ENCODE measurements at places on chromosomes 11 and 22.

DNA sequence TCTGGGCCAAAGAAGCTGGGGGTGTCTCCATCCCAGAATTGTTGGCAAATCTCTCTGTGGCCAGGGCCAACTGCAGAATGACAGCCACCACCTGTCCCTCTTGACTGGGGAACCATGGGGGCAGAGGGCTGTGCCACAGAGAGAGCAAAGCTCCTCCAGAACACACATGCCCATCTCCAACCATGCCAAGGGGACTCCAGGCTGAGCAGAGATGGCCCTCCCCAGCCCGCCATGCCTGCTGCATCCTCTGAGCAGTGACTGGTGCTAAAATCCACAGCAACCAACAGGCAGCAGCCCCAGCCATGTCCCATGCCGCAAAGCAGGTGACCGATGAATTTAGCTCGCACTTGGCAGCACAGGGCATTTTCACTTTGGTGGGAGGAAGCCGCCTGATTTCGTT is 45.0 kb downstream of the LARGE1 start:
- DNase-seq, result no peak

DNA sequence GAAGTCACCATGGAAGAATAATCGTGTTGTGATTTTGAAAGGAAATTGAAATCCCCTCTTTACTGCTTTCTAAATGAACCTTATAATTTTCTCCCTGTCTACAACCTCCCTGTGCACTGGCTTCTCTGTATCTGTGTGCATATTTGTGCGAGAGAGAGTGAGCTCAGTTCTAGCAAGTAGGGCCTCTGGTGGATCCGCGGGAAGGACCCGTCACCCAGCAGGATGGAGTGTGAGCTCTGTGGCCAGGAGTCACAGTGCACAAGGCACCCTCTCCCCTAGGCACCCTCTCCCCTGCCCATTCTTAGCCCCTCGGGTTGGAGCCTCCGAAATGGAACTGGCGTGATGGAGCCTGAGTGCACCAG is 109.0 kb downstream of the TRIM29 start:
- no peak for DNase-seq

DNA sequence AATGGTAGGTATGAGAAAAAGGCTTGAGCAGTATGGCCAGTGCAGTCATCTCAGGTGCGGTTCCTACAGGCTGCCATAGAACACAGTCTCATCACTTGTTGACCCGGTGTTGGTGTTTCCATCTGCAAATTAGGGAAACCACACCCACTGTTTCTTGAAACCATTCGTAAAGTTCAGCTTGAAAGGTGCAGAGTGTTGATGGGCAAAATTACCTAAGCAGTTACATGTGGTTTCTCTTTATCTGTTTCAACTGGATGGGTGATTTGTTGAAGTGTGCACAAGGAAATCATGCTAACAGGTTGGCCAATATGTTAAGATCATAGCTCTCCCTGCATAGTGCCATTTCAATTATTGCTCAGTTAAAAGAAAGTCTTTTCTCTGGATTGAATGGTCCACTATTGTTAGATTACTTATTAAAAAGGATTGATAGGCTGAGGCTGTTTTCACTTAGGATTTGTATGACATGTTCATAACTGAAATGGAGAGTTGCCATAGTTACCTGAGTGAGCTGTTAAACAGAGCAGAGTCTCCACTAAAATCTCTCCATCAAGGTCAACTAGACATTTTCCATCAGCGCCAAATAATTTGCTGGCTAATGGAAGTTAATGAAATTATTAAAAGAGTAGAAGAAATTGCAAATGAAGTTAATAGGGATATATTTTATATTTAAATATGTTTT is 203.1 kb upstream of the MTMR2 start:
- DNase-seq, result no peak

- no peak for DNase-seq
Measured at GRCh38 chr11:46259971-46260560, 17.4 kb upstream of the CREB3L1 start.

GRCh38 chr11:62702246-62702645 is 5.0 kb downstream of the BSCL2 start:
- no peak for DNase-seq

DNA sequence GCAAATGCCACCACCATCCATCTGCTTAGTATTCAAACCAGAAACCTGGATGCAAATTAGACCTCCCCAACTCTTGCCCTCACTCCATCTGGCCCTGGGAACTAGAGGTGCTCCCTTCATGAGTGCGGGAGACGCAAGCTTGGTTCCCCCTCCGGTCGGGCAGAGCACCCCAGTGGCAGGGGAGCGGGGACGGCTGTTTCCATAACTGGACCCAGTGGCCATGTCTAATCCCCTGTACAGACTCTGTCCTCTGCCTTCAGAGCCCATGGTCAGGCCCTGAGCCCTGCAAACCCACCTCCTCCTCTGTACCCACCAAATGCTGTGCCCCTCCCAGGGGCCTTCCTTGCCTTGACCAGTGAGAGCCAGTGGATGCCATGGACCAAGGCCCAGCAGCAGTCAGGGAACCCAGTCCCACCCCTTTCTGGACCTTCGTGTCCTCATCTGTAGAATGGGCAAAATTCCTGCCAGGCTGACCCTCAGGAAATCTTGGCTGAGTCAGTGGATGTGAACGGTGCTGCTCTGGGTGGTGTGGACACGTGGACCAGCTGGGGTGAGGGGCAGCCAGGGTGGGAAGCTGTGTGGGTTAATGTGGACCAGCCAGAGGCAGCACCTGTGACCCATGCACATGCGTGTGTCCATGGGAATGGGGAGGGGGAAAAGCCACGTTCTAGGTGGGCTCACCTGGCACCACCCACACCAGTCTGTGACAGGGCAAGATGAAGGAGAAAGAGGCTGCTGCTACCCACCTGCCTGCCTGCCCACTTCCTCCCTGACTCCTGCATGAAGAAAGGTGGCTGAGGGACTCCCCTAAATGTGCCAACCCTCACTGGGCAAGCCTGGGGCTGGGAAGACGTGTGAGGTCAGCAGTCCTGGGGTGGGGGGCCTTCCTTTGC is 72.8 kb downstream of the LRRC32 start:
- DNase-seq, result no peak

- no peak for DNase-seq
Measured at GRCh38 chr11:30150425-30150824, 80.4 kb upstream of the FSHB start.

GRCh38 chr11:7320306-7320705 is 68.6 kb downstream of the SYT9 start:
- no peak for DNase-seq

- no peak for DNase-seq
Measured at GRCh38 chr11:83736684-83737083, 450.5 kb upstream of the CCDC90B start.

DNA sequence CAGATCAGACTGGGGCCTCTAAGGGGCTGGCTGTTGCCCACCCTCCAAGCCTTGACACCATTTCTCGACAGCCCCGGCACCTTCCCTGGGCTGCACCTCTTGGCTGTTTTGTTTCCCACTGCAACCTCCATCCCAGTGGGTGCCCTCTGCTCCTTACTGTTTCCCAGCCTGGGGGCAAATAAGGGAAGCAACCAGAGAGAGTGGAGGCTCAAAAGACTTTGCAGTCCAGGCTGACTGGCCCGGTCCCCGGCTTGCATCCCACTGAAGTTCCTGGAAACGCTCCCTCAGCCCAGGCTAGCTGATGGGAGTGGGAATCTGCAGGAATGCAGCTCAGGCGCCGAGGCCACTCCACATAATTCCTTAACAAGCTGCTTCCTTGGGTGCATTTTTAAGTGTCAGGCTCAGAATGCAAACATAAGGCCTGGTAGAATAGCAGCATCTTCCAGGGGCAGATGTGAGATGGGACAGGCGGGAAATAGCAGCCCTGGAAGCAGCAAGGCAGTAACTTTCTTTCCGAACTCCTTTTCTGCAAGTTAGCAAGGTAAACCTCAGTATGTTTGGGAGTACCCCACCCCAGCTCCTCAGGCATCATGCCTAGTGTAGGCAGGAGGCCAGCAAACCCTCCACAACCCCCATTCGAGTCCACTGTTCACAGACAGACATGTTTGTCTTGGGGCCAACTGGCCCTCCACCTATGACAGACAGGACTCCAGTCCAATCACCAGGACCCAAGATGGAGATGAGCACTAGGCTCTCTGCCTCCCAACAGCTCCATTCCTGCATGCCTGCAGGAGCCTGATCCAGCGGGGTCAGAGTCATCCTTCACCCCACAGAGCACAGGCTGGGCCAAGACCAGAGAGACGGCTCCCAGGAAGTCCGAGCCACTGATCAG is 39.3 kb downstream of the RPL27A start:
- no peak for DNase-seq

- no peak for DNase-seq
Measured at GRCh38 chr11:115896084-115896483, 391.9 kb upstream of the CADM1 start.

DNA sequence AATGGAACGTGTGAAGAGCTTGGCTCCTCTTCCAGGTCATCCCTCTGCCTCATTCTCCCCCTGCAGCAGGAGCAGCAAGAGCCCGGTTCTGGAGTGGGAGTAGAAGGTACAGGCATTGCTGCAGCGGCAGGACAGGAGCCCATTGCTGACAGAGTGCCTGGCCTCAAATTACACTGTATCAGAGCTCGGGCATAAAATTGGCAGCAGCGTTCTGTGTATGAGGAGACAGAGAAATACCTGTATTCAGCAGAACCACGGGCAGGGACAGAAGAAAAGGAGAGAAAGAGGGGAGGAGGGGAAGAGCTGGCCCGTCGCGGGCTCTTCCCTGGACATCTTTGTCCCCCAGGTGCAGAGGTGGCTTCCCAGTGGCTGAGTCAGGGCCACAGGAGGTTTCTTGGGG is 2.6 kb upstream of the NCF4 start:
- no peak for DNase-seq

DNA sequence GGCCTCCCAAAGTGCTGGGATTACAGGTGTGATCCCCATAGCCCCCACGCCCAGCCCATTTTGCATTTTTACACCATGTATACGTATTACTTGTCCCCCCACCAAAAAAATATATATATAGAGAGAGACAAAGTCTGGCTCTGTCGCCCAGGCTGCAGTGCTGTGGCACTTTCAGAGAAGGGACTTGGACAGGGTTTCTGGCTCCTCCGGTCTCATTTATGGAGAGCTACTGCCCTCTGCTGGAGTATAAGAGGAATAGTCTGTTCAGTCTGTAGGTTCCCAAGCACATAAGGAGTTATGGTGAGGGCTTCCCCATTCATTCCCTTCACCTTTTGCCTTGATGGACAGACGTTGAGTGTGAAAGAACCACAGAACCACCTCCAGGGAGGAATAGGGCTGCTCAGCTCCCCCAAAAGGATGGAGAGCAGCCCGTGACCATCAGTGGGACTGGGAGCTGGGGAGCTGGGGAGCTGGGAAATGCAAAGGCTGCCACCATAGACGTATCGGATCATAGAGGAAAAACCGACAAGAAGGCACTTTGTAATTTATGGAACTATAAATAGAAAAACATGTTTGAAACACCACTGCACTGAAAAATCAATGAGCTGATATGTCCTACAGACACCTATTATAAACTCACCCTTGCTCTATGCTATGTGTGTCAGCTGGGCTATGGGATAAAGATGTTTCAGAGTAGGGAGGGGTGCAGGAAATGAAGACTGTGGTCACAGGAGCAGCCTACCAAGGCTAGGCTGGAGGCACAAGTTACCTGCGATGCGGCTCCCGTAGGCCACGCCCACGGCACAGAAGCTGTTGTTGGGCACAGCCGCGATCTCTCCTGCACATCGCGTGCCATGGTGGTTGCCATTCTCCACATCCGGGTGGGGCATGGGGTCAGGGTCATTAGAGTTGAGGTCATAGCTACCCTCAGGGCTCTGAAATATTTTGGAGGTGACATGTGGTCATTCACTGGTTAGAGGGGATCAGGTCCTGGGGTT is 5.2 kb downstream of the PCSK7 start:
- no peak for DNase-seq

DNA sequence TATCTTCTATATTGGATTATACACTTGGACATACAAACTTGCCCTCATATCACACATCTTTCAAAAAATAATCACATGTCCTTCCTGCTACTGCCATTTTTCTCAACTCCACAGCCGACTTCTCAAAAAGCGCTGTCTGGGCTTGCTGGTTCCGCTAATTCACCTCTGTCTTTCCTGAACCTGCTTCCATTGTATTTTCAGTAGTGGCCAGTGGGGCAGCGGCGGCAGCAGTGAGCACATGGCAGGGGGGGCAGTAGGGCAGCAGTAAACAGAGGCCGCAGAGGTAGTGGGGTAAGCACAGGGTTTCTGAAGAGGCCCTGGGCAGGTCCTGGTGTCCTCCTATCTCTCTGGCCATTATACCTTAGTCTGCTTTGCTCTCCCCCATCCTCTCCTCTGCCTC is 126.3 kb downstream of the RRAS2 start:
- DNase-seq, result no peak

DNA sequence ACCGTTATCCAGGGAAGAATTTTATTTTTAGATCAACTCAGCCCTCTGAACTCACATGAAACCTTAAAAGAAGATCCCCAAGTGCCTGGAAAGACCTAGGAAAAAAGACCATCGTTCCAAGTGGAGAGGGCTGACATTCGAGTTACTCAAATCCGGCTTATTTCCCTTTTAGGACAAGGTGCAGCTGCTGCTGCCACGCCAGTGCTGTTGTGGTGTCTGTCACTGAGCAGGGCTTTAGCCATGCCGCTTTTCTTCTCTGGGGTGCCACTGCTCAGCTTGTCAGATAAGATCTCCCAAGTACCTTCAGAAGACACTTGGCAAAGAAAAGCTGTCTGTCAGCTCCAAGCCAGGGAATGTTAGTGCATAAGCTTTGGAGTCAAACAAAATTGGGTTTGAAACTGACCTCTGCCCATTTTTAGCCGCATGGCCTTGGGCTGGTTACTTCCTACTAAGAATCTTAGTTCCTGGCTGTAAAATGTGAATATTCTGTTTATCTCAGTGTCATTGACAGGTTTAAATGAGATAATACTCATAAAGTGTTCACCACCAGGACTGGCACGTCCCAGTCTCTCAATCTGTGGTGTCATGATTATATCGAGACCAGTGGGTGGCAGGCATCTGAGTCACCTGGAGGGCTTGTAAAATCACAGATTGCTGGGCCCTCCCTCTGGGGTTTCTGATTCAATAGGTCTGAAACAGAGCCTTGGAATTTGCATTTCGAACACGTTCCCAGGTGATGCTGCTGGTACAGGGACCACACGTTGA is 117.5 kb downstream of the PKNOX2 start:
- no peak for DNase-seq

DNA sequence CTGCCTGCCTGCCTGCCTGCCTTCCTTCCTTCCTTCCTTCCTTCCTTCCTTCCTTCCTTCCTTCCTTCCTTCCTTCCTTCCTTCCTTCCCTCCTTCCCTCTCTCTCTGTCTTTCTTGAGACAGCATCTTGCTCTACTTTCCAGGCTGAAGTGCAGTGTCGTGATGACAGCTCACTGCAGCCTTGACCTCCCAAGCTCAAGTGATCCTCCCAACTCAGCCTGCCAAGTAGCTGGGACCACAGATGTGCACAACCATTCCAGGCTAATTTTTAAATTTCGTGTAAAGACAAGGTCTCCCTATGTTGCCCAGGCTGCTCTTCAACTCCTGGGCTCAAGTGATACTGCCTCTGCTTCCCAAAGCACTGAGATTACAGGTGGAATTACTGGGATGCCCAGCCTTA is 328.2 kb upstream of the SORL1-AS1 start:
- DNase-seq, result no peak

- no peak for DNase-seq
Measured at GRCh38 chr11:55658031-55658573, 3.9 kb upstream of the OR4C6 start.

- DNase-seq, result no peak
Measured at GRCh38 chr11:38304926-38305325, 1706.9 kb upstream of the RAG2 start.

All from stimulated activated CD8-positive, alpha-beta memory T cell treated with anti-CD3 and anti-CD28 coated beads, Interleukin-4, amount 100 ng/mL, for 1 hour (primary cell).